Osteoblast (primary cell): ENCODE measurements at places on chromosomes 7 and 10. TPM values are rescaled to one million over a fixed set of nuclear protein-coding genes. Genes with fewer than 3 reads are reported as not detected.

PROSER2 gene
- 4.4 and 6.9 TPM in 2 replicates for total RNA-seq

GRM3 gene
- not detected in 2 replicates for total RNA-seq

GRID1 gene
- total RNA-seq: under 0.01 TPM in 1 of 2 replicates, not detected in the other

LAMTOR4 gene
- 63.7 and 70.7 TPM in 2 replicates for total RNA-seq

ASZ1 gene
- total RNA-seq: not detected in 2 replicates
